ENCODE measurements at places on chromosomes 4 and X.
A peak's percentile ranks its signal among the peaks of the same experiment; 100 is the strongest.

DNA sequence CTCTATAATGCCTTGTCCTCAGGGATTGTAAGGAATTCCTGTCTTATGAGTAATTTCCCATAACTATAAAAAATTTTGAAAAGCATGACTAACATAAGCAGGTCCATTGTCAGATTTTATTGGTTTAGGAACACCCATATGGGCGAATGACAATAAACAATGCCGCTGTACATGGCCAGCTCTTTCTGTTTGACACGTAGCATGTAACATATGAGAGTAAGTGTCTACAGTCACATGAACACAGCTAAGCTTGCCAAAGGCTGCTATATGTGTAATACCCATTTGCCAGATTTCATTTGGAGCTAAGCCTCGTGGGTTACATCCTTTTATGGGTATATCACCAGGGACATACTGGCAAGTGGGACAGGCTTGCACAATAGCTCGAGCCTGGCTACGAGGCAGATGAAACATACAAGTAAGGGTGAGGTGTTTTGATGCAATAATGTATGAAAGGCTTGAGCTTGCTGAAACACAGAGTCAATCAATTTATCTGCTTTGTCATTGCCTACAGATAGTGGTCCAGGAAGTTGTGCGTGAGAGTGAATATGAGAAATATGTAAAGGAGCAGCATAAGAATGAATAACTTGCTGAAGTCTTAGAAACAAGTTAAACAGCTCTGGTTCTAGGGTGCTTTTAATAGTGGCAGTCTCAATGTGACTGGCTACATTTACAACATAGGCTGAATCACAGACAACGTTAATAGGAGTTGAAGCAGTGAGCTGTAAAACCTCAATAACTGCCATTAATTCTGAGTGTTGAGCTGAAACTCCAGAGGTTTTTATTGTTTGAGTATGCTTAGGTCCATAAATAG is 67.4 kb upstream of the UGT2B10 start:
- no peak for DNase-seq

DNA sequence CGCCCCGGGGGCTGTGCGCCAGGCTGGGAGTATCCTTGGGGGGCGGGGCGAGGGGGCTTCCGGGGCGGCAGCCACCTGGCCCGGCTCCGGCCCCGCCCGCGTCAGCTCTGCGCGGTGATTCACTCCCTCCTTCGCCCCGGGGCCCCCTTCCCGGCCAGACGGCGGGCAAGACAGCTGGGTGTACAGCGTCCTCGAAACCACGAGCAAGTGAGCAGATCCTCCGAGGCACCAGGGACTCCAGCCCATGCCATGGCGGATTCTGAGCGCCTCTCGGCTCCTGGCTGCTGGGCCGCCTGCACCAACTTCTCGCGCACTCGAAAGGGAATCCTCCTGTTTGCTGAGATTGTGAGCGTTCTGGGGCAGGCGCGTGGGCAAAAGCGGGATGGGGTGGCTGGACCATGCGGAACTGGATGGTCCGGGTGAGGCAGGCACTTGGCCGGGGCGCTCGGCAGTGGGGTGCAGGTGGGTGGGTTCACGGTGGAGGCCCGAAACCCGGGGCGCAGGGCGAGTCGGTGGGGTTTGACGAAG is at the start of gene PLP2:
TSS of gene PLP2 (plus strand) at position 147 of the 528 bp plus-strand sequence. CDS start at position 250, 103 bp downstream.
- DNase-seq: peak; percentile 59

DNA sequence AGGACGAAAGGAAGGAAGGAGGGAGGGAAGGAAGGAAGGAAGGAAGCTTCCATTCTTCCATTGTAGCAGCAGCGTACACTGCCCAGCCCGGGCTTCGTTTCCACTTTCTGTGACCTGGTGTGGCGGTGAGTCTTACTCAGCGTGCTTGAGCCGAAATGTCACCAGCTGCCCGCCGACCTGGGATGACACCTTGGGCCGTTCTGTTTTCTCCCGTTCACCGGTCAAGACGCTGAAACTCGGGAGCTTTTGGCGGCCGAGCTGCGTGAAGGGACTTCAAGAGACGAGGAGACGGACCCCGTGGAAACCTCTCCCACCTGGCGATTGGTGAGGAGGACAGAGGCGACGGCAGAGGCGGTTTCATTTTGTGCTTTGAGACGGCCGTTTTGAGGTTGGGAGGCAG is 47.1 kb upstream of the PPP2R3B start:
- DNase-seq: no peak

DNA sequence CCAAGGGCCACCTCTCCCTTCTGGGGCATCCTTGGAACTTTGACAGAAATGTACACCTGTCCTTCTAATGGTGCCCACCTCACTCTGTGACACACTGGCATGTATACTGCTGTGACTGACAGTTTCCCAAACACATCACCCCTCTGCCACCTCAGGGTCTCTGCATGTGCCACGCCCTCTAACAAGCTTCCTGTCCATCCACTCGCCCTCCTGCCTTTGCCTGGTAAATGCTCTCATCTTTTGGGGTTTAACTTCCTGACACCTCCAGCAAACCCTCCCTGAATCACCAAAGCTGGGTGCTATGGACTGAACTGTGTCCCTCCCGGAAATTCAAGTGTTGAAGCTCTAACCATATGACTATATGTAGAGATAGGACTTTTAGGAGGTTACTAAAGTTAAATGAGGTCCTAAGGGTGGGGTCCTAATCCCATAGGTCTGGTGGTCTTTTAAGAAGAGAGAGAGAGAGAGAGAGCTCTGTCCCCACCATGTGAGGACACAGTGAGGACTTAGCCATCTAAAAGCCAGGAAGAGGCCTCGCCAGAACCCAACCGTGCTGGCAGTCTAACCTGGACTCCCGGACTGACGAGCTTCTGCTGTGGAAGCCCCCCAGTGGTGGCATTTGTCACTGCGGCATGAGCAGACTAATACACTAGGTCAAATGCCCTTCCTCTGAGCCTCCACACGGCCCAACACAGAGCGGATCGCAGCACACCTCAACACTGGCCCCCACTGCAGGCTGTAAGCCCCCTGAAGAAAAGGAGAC is 95.6 kb downstream of the AFAP1 start:
- peak; percentile 56 for DNase-seq

GRCh38 chr4:182133033-182133432 is 110.2 kb upstream of the TENM3 start:
- DNase-seq: no peak

DNA sequence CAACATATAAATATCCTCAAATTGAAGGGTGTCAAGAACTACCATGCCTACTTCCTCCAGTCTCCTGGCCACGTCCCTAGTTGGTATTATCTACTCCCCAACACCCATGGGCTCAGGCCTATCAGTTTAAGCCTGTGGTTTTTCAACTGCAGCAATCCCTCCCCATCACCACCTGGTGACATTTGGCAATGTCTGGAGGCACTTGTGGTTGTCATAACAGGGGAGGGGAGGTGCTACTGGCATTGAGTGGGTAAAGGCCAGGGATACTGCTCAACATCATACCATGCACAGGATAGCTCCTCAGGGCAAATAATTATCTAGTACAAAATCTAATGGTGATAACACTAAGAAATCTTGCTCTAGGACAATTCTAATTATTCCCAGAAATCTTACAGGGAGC is 95.3 kb downstream of the COMMD8 start:
- no peak for DNase-seq
